ENCODE measurements at places on chromosomes 4 and X.

DNA sequence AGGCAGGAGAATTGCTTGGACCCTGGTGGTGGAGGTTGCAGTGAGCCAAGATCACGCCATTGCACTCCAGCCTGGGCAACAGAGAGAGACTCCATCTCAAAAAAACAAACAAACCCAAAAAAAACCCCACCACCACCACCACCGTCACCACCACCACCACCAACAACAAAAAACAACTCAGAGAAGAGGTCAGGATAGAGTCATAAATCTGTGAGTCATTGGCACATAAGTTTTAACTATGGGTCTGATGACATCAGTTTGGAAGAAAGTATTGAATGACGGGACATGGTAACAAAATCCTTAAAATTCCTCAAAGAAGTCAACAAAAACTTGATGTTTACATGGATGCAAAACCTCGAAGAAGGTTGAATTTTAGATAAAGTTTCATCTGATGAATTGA lies 288.0 kb upstream of the SFRP2 start:
- DNase-seq: no peak

GRCh38 chrX:48470833-48471118 lies 716 bp upstream of the SLC38A5 start:
- no peak for DNase-seq

DNA sequence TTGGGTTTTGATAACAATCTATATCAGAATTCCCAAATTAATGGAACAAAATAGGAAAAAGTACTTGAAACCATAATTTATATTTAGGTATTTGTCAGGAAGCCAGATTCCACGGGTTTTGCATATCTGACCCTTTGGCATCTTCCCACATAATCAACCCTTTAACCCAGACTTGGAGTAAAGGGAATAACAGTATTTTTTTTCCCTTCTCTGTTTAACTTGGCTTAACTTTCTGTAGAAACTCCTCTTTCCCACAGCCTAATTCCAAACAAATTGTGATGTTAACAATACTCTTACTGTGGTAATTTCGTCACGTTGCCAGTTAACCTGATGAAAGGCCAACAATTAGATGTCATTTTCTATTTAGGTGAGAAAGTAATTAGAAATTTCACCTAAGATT lies 49.4 kb upstream of the GUCY1A1 start:
- DNase-seq: no peak

DNA sequence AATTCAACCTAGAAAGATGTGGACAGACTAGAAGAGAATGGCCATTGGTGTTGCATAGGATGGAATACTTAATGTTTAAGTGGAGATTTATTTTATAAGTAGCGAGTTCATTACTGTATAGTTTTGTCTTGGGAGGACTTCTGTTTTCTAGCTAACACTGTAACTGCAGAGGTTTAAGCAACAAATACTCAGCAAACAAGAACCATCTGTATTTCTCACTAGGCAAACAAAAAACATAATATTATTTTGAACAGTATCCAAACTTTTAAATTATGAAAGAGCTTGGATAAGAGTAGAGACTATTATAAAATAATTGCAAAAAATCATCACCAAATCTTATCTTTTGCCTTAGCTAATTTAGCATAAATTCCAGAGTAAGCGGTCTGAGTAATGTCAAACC lies 121.1 kb downstream of the GLRA3 start:
- no peak for DNase-seq

DNA sequence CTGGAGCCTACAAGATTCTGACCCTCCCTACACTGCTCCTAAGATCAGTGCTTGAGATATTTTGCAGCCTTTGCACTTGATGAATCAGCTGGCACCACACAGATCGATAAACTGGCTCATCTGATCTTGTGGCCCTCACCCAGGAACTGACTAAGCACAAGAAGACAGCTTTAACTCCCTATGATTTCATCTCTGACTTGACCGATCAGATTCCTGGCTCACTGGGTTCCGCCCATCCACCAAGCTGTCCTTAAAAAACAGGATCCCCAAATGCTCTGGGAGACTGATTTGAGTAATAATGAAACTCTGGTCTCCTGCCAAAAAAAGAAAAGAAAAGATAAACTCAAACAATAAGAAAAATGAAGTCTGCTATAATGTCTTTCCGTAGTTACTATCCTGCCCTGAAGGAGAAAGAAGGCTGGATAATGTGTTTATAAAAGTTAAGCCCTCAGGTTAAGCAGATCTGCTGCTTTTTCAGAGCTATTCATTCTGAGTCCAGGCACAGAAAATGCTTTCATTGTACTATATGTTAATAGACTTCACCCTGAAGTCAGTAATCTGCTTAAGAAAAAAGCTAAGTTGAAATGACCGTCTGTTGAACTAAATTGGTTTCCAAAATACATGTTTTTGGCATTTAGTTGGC lies 795.2 kb downstream of the TRIML1 start:
- no peak for DNase-seq

DNA sequence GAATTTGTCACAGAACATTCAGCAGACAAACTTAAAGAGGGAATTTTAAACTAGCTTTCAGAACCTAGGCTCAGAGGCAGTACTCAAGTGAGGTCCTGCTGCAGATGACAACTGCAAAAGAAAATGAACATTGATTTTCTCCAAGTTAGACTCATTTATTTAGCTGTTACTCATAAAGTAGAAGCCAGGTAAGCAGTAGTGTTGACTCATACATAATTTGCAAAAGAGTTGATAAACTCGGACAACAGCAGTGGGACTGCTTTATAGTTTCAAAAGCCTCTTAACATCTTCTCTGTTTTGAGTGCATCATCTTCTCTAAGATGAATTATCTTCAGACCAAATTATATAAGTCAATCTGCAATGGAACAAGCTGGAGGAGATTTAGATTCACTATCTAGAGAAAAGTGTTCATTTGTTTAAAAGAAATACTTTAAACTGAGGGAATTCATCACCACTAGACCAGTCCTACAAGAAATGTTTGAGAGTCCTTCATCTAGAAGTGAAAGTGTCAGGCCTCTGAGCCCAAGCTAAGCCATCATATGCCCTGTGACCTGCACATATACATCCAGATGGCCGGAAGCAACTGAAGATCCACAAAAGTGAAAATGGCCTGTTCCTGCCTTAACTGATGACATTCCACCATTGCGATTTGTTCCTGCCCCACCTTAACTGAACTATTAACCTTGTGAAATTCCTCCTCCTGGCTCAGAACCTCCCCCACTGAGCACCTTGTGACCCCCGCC lies 49.5 kb downstream of the COQ2 start:
- DNase-seq: no peak

DNA sequence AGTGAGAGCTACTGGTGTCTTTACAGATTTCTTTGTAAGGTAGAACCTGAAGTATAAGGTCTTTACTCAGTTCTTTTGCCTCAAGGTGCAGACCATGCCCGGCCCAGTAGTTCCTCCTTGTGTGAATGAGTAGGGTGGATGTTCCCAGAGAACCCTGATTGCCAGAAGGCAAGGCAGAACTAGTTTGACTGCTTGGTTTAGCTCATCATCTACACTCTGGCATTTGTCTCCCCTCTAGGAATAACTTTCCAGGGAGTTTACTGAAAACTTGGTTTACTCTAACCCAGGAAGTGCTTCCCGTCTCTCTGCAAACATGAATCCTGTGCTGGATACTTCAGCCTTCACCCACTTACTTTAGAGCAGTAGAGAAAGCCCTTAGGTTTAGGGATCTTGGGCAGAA lies 29.1 kb downstream of the MCUB start:
- DNase-seq: no peak

DNA sequence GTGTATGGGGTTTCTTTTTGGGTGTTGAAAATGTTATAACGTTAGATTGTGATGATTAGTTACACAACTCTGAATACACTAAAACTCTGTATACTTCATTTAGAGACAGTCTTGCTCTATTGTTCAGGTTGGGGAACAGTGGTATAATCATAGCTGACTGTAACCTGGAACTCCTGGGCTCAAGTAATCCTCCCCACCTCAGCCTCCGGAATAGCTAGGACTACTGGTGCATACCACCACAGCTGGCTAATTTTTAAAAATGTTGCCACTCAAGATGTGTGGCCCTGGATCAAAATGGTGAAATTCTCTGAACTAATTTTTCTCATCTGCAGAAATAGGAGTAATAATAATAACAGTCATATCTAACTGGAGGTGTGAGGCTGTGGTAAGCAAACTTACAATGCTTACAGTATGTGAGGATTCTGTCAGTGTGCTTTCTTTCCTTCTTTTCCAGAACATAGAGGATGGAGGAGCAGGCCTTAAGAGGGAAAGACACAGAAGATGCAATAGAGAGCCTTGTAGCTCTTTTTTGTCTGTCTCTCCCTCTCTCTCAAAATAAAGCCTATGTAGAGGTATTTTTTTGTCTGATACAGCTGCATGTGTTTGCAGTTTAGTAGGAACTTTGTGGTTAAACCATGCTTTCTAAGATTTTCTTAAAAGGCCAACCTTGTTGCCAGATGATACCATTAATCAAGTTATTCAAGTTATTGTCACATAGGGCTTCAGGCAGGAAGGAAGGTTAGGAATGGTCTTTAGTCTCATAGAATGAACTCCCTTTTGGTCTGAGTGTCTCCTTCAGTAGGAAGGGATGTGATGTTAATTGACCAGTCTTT lies 7.5 kb downstream of the ADD1 start:
- DNase-seq: no peak

DNA sequence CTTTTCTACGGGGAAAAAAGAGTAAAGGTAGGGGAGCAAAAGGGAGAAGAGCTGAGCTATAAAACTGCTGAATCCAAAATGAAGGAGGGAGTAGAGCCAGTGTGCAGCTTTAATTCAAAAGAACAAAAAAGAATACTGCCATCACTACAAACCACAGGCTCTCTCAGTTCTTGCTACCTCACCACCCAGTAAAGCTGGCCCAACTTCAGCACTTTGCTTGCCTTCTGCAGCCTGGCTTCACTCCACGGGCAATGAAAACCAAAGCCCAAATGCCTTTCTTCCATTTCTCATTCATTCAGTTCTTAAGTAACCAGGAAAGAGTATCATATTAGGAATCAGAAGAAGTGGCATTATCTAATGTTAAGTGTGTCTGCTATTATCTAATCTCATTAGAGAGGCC lies 376.8 kb downstream of the BCOR start:
- DNase-seq: no peak

GRCh38 chrX:46444011-46444410 lies 101.2 kb downstream of the ZNF674 start:
- DNase-seq: no peak

- DNase-seq: peak; percentile 31
These were observed 41.1 kb upstream of the FAM9C start for GRCh38 chrX:13085526-13085925.

DNA sequence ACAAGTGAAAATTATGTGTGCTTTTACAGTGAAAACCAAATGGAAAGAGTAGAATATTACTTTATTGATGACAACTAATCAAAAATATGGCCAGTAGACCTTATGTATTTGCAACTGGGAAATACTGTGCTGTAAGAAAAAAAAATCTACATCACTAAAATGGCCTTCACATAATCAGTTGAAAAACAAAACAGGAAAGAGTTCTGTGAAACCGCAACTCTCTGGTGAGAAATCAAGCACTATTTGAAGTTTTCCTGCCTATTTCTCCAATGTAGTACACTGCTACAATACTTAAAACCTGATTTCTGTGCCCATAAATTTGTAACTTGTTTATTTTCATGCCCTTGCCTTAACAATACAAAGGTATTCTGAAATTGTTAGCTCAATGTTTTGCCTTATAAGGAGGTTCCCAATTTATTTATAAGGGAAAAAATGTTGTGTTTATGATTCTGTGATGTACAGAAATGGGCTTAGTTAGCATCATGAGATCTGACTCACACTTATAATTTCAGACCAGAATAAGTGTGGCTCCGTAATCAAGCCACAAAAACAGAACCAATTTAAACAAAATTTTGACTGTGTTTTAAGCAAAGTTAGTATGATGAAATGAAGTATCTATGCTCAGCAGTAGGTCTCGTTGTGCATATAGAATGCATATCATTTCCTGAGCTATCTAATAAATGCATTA lies 147.1 kb downstream of the FAT4 start:
- no peak for DNase-seq

GRCh38 chrX:82141942-82142341 lies 940.0 kb downstream of the SH3BGRL start:
- DNase-seq: no peak

GRCh38 chrX:56798866-56799758 lies 70.1 kb downstream of the NBDY start:
- DNase-seq: no peak

DNA sequence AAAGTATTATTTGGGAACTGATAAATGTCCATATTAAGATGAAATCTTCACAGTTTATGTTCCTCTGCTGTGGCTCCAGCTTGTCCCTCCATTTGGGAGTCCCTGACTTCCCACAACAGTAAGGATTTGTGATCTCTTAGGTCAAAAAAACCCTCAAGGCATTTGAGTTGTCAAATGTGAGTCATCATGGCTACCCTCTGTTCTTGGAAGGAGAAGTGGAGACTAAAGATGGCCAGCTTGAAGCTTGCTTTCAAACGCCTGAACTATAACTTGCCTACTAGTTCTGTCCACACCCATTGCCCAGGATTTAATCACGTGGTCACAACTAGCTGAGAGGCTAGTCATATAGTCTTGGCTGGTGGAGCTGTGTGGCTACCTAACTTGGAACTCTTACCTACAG lies 107.8 kb downstream of the CCNG2 start:
- no peak for DNase-seq

DNA sequence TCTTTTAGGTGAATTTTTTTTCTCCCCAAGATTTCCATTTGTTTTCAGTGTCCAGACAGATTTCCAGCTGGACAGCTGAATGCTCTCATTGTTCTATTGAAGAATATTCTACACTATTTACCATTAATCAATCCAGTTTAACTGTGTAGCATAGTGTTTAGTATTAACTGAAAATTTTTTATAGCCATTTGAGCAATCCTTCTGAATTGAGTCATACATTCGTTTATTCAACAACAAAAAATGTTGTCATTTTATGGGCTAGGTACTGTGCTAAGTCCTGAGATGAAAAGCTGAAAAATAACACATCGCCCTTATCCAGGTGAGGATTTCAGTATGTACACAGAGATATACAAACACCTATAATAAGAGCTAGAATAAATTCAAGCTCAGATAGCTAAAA lies 223.3 kb downstream of the COL25A1 start:
- DNase-seq: no peak

- no peak for DNase-seq
These were observed 113.3 kb upstream of the SHISA3 start for GRCh38 chr4:42284030-42284429.

- no peak for DNase-seq
These were observed 12.0 kb upstream of the KDM5C start for GRCh38 chrX:53237056-53237455.

All from activated CD8-positive, alpha-beta memory T cell treated with anti-CD3 and anti-CD28 coated beads, Interleukin-2, amount 50 U/mL, for 4 hours (primary cell).